ENCODE measurements at places on chromosomes 11 and 22. TPM values are rescaled to one million over a fixed set of nuclear protein-coding genes. Genes with fewer than 3 reads are reported as not detected.

The BRSK2 gene
- polyA plus RNA-seq: 0.25 TPM

The CHEK1 gene
- 36.2 TPM for polyA plus RNA-seq

The PATE4 gene
- 0.06 TPM for polyA plus RNA-seq

The C22orf31 gene
- polyA plus RNA-seq: 0.95 TPM

DNA sequence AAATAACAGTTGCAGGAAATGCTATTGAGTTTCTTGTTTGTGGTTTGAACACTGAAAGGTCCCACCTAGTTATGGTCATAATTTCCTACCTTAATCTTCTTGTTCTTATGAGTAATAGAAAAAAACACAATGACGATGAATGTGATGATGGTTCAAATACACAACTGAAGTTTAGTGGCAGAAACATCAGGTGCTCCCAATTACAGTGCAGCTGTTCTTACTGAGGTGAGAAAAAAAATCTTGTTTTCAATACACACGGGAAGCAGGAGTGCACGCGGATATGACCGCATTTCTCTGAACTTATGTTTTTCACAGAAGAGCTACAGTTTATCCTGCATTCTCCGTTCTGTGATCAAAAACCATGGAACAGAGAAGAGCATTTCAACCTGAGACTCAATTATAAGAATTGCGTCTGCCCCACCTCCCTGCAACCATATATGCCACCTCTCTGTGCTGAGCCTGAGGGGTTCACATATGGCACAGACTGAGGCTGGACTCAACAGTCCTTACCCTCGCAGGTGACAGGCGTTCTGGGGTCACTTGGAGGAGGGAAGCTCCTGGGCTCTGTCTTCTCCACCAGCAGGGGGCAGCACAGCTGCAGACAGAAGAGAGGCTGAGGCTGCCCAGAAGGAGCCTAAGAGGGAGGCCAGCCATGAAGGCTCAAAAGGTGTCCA, 99.7 kb upstream of the IGLL5 start:
- no peak for DNase-seq

GRCh38 chr22:37776639-37777005, 31.1 kb upstream of the GCAT start:
- no peak for DNase-seq

- no peak for DNase-seq
Measured at GRCh38 chr11:8814923-8815240, 96.1 kb upstream of the AKIP1 start.

DNA sequence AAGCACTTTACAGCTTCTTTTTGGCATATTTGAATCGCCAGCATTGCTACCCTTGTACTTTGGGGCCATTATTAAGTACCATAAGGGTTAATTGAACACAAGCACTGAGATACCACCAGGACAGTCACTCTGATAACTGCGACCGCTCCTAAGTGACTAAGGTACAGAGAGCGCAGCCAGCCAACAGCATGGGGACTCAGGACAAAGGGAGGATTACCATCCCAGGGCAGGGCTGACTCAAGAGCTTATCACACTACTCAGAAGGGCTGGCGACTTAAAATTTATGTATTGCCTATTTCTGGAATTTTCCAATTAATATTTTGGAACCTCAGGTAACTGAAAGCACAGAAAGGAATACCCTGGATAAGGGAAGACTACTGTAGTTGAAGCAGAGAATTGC, 479 bp downstream of the ZNF280A start:
- DNase-seq: no peak

DNA sequence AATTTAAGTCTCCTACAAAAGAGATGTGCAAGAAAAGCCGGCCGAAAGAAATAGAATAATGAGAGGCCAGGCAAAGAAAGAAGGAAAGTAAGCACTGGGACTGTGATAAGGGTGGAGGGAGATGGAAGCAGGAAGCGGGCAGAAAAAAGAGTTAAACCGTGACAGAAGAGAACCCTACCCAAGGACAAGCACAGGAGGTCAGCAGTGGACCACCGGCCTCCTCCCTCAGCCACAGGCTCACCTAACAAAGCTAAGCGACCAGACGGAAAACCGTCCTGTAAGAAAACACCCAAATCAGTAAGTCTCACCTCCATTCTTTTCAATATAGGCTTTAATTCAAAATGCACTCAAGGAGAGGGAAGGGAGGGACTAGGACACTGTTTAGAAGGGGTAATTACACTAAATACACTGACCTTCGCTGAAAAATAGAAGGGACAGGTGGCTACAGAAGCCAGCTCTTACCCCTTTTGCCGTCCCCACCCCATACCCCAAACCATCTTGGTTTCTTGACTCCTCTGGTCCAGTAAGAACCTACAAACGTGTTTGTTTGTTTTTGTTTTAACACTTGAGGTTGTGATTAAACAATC, 1.9 kb downstream of the FAM181B start:
- no peak for DNase-seq

DNA sequence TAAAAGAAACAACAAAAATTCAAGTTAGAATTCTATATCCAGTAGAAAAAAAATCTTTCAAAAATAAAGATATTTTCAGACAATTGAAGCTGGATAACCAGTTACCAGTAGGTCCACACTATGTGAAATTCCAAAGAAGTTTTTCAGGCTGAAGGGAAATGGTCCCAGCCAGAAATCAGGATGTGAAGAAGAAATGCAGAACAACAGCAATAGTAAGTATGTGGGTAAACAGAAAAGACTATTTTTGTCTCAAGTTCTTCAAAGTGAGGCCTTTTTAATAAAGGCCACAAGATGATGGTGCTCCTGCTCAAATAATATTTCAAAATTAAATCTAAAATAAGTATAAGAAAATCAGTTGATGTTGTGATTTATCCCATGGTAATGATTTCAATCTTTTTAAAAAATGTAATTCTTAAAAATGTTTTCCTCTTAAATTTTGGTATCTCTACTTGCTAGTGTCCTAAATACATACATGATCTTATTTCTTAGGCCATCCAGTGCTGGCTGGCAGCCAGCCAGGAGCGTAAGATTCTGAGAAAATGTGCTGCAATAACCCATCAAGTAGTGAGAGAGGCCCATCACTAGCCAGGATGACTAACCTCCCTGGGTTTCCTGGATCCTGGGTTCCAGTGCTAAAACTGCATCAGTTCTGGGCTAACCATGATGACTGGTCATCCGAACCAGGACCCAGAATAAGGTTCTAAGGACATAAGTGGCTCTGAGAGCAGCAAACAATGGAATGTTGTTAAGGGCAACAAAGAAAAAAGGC, 15.6 kb upstream of the UCP3 start:
- no peak for DNase-seq

GRCh38 chr11:74923125-74923524, 25.8 kb downstream of the XRRA1 start:
- DNase-seq: no peak

Measured in right renal cortex interstitium (tissue), 3 donors.